NCI-H2081 treated with DMSO at 0.1 percent for 48 hours (cell line): ENCODE measurements at places on chromosomes 11 and 22.

GRCh38 chr11:76284161-76284560 lies 77.9 kb upstream of the WNT11 start:
- no peak for DNase-seq

DNA sequence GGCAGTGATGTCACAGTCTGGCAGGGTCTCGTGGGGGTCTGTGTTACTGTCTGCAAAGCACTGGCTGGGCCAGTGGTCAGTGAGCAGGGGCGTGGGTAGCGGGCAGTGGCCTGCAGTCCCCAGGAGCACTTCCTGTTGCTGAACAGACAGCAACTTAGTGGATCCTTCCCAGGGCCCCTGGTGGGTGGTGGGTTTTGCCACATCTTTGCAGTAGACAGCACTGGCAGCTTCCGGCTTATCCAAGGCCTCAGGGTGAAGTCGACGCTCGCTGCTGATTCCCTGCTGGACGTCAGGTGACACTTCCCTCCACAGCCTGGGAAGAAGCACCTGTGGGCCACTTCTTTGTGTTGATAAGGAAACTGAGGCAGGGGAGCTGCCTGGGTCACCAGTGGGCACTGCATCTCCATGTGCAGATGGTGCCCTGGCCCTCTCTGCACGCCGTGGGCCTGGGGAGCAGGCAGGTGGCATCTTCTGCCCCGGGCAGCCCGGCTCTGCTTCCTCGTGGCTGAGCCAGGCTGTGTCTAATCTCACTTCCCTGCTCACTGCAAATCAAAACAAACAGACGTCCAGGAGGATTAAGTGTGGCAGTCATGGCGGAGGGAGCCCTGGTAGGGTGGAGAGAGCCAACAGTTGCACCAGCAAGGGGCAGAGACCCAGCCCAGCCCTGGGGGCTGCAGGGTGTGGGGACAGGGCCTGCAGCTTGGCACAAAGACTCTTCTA lies 79.8 kb downstream of the KCNQ1 start:
- no peak for DNase-seq

- DNase-seq, result no peak
Measured at GRCh38 chr22:22343581-22344296, 99.2 kb downstream of the VPREB1 start.

- DNase-seq, result no peak
Measured at GRCh38 chr11:129643031-129643721, 172.5 kb upstream of the TMEM45B start.

GRCh38 chr11:43874738-43875137 lies 5.9 kb upstream of the ALKBH3 start:
- no peak for DNase-seq

DNA sequence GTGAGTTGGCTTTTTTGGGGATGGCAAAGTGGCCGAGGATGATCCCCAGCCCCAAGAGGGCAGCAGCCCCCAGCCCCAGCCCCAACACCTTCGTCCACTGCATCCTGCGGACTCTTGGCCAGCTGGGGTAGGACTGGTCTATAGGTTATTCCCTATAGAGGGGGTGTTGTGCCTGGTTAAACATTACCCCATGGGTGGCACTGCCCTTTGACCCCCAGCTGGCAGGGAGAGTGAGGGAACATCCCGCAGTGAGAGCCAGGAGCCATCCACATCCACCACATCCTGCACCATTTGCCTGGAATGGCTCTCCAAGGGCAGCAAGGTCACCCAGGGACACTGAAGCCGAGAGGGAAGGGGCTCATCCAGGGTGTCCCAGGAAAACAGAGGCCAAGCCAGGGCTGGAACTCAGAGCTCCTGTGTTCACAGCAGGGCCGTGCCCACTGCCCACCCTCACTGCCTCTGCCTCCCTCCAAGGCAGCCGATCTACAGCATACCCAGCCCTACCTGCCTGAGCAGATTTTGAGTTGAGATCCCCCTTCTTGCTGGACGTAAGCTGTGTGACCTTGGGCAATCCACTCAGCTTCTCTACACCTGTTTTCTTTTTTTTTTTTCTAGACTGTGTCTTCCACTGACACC lies at the start of gene NAALADL1:
Gene NAALADL1 (minus strand): TSS at position 135 of the 636 bp plus-strand sequence. CDS start 32 bp downstream, at position 103.
- no peak for DNase-seq
